ENCODE measurements at places on chromosomes 4 and X. TPM values are rescaled to one million over a fixed set of nuclear protein-coding genes. Genes with fewer than 3 reads are reported as not detected.

Gene HTRA3
- total RNA-seq: 52.6 TPM

Gene TCEAL7
- total RNA-seq: 2.8 TPM

Gene NAP1L2
- total RNA-seq: 4.2 TPM

Gene SLC10A6
- 12.0 TPM for total RNA-seq

Gene USP17L24
- not detected for total RNA-seq

Gene ADAMTS3
- total RNA-seq: 2.3 TPM

Gene RAB9B
- total RNA-seq: 6.8 TPM

DNA sequence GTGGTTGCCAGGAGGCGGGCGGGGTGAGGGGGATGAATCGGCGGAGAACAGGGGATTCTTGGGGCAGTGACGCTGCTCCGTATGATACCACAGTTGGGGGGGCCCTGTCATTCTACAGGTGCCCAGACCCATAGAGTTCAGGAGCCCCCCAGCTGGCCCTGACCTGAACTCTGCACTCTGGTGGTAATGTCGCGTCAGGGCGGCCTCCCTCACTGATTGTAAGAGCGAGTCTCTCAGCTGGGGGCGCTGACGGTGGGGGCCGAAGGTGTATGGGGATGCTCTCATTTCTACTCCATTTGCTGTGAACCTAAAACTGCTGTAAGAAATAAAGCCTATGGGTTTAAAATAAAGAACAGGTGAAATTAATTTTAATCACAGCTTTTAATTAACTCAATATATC, 91.8 kb upstream of the PSAPL1 start:
- DNase-seq: no peak

- no peak for DNase-seq
Observed at GRCh38 chr4:135123632-135124031, 922.0 kb upstream of the PABPC4L start.

- no peak for DNase-seq
Observed at GRCh38 chr4:3792813-3793212, 26.6 kb downstream of the ADRA2C start.

GRCh38 chr4:87985097-87985886, 9.8 kb downstream of the SPP1 start:
- no peak for DNase-seq

DNA sequence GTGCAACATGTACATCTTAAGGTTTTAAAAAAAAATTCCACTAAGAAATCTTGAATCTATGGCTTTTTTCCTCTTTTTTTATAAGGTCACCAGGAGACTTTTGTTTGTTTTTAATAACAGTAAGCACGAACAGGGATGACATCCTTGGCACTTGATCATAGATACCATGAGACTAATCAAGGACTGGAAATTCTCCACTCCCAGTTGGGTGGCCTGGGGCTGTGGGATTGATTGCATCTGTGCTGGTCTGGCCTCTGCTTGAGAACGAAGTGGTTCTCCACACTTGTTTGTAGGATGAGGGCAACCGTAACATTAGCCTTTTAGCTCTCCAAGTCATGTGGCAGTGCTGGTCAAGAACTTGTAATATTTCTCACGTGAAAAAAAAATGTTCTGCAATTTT, 35.4 kb downstream of the SNX25 start:
- DNase-seq: no peak

- no peak for DNase-seq
Observed at GRCh38 chr4:145003675-145004074, 94.3 kb downstream of the ANAPC10 start.

DNA sequence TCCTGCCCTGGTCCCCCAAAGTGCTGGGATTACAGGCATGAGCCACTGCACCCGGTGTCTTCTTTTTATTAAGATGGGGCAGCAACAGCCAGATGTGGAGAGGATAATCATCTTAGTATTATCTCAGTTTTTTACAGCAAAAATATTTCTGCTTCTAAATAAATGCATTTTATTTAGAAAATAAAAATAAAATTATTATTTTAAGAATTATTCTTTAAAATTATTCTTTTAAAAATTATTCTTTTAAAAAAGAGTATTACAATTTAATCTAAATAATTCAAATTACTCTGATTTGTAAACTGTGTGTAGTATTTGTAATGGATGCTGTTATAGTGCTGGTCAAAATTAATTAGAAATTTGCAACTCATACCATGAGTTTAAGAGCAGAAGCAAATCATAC, 67.6 kb downstream of the ARFIP1 start:
- no peak for DNase-seq

- DNase-seq: no peak
Observed at GRCh38 chrX:117743469-117744251, 372.9 kb downstream of the KLHL13 start.

- no peak for DNase-seq
Observed at GRCh38 chr4:15007201-15007600, 4.9 kb downstream of the CPEB2 start.

GRCh38 chrX:135463937-135464336, 42.2 kb downstream of the SMIM10L2A start:
- no peak for DNase-seq

DNA sequence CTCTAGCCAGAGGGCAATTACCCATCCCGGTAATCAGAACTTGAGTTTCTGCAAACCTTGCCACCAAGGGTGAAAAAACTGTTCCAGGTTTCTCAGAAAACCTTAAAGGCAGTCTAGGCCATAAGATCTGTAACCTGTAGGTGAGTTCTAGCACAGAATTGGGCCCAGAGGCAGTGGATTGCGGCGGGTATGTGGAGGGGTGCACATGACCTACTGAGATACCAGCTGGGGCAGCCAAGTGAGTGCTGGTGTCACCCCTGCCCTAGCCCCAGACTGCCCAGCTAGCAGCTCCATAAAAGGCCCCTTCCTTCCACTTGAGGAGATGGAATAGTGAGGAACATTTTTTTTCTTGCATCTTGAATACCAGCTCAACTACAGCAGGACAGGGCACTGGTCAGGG, 176.7 kb downstream of the SMARCA1 start:
- no peak for DNase-seq

DNA sequence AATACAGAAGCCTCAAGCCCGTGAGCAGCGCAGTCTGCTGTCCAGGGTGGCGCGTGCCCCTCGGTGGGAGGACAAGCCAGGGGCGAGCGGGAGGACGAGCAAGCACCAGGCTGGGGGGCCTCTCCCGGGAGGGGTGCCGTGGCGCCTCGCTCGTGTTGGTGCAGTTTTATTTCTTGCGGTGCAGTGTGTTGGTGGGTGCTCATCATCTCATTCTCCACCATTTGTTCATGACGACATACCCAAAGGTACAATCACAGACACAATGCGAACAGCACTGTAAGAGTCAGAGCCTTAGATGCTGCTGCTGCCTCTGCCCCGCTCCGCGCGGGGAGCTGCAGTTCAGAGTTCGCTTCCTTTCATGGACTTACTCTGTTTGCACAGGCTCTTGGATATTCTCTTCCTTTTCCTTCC, 30.3 kb downstream of the RGS12 start:
- no peak for DNase-seq

GRCh38 chr4:42653626-42654560, 3.0 kb downstream of the ATP8A1 start:
- DNase-seq: no peak

DNA sequence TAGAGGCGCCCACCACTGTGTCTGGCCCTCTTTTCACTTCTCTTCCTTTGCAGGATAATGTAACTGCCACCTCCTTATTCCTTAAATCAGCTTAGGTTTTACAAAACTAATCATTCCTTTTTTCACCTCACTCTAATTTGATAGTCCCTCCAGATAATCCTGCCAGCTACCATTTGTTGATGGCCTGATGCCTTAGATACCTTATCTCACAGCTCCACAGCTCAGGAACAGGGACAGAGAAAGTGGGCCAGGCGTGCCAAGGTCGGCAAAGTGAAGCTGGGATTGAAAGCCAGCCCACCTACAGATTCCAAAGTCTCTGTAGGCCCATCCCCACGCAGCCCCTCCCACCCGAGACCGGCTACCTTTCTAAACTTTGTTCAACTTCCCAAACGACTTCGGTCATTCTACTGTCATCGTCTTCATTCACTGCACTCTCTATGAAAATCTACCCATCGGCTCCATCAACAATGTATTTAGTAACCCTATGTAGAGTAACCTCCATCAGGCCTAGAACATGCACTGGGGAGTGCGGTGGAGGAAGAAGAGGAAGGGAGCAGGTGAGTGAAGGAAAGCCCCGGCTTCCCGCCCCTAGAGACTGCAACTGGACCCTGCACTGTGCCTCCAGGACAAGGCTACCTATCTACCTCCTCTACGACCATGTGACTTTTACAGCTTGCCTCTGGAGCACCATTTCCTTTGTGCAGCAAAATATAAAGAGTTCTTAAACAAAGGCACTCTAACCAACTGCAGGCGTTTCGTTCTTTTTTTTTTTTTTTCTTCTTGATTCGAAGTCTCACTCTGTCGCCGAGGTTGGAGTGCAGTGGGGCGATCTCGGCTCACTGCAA, 1.5 kb downstream of the CASP6 start:
- DNase-seq: no peak

DNA sequence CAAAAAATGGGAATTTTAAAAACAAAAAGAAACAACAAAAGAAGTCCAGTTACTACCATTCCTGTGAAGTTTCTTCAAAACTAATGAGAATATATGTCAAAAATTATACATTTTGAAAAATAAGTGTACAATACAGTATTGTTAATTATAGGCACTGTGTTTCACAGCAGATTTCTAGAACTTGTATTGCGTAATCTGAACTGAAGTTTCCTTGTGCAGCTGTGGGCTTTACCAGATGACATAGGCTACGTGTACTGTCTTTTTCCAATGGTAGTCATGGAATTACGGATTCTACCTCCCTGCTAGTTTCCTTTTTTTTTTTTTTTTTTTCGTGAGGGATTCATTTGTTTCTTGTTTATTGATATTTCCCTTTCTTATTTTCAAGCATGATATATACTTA, 113.8 kb upstream of the GABRA2 start:
- no peak for DNase-seq

DNA sequence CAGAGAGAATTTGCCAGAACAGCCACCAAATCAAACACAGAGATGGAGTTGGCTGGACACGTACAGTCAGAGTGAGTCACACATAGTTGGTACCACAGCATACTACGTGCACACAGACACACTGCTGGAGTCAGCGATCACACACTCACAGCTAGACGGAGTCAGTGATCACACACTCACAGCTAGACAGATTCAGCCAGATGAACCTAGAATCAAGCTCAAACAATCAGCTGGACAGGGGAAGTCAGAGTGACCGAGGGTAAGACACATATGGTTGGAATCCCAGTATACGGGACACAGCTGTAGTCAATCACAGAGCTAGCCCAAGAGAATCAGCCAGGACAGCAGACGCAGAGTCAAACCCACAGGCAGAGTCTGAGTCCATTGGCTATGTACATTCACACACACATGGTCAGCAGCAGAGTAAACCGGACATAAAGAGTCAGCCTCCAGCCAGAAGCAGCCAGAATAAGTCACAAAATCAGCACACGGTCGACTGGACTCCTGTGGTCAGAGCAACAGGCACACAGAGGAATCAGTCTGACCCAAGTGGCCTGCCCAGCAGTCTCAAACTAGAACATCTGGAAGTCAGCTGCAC, 4.6 kb downstream of the SLC38A5 start:
- DNase-seq: no peak
